Activated CD4-positive, alpha-beta memory T cell treated with anti-CD3 and anti-CD28 coated beads, Interleukin-2, amount 10 ng/mL, durations not matched to agents 7 days and 5 days (primary cell): ENCODE measurements at places on chromosomes 7 and 10. TPM values are rescaled to one million over a fixed set of nuclear protein-coding genes. Genes with fewer than 3 reads are reported as not detected.

DNA sequence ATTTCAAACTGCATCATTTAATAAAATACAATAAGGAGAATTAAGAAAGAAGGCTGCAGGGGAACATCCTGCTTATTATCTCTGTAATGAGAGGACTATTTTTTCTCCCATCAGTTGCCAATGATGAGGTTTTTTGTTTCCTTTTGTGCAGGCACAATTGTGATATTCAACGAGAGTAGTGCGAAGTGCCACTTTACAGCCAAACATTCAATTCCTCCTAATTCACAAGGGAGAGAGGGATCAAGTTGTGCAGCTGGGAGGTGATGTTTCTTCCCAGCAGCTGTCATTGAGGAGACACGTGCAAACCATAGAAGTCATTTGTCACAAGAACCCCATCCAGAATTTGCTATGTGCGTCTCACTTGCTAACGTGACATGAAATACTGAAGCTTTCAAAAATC lies 81.6 kb upstream of the ICA1 start:
- H3K4me1 ChIP-seq: no peaks in the 10 kb centered on the region
- H3K4me3 ChIP-seq: no peak overlapping the region
- H3K27ac ChIP-seq: no peak overlapping the region
- peaks cover 3% of the 10 kb centered on the region for H3K27me3 ChIP-seq
- no peak for DNase-seq

DNA sequence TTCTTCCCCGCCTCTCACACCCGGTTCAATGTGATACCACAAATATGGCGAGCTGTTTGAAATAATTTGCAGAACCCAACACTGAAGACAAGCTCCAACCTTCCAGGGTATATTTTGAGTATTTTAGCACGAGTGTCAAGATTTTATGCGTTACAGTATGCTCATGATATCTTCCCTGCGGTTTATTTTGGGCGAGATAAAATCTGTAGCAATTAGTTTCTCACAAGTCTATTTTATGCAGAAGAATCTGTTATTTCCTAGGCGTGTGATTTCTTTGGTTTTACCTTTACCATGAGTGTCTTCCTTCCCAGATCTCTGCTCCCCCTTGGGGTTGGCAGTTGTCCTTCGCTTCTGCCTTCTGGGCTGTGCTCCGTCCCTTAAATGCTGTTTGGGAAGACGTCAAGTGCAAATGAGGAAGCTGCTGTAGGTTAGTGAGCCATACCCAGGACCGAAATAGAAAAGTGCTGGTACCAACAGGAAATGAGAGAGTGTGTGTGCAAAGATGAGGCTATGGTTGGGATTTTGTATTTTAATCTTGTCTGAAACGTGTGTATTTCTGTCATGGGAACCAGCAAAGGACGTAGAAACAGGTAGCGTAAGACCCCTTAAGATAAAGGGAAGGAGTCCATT lies 299.8 kb downstream of the KLF6 start:
- no peak overlapping the region for H3K27ac ChIP-seq
- DNase-seq: no peak
- peaks cover 3% of the 10 kb centered on the region for H3K27me3 ChIP-seq
- peak overlapping the region; percentile 2 for H3K4me3 ChIP-seq

The KLF14 gene
- not detected for total RNA-seq

DNA sequence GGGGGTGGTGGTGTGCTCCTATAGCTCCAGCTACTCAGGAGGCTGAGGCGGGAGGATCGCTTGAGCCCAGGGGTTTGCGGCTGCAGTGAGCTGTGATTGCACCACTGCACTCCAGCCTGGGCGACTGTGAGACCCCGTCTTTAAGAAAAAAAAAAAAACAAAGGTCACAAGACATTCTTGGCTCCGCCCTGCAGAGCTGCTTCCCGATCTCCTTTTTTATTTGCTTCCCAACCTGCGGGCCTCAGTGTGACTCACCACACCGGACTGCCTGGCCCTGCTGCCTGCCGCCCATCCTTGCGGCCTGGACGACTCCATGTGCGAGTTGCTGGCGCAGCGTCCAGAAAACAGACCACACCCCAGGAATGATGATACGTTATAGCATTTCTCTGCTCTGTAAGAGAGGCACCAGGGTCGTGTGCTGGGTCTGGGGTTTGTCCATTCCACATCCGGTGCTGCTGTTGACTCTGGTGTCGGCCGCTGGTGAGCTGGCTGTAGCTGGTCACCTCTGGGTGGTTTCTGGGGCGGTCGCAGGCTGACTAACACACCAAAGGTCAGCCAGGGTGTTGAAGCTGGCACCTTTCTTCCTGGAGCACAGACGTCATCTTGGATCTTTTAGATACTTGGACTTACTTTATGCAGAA lies 123.6 kb downstream of the TCF7L2 start:
- no peaks in the 10 kb centered on the region for H3K36me3 ChIP-seq
- no peak overlapping the region for H3K4me3 ChIP-seq
- no peak overlapping the region for H3K27ac ChIP-seq
- no peaks in the 10 kb centered on the region for H3K4me1 ChIP-seq
- DNase-seq: no peak
